Panc1 (cell line): ENCODE measurements at places on chromosomes 4 and X.

GRCh38 chrX:132677233-132677716 is 188.4 kb upstream of the MBNL3 start:
- H3K36me3 ChIP-seq = no peaks in the 10 kb centered on the region
- no peak overlapping the region for H3K27ac ChIP-seq
- no peak for DNase-seq
- no peaks in the 10 kb centered on the region for H3K4me1 ChIP-seq
- no peak overlapping the region for H3K4me3 ChIP-seq

DNA sequence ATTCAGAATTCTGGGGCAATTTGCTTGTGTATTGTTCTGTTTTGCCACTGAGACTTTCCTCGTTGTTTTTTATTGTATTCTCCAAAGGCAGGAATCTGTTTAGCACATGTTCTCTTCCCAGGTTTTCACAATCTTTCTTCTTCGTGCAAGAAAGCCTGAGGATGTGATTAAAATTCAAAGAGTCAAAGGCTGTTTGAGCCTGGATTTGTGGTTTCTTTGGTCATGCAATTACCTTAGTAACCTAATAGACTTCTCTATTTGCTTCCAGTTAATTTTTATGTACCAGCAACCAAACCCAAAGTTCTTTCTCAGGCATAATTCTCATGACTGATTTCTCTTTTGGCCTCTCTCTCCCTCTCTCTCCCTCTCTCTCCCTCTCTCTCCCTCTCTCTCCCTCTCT is 1420.1 kb upstream of the TENM3 start:
- no peaks in the 10 kb centered on the region for H3K27me3 ChIP-seq
- H3K4me1 ChIP-seq = no peaks in the 10 kb centered on the region
- H3K27ac ChIP-seq = no peak overlapping the region

DNA sequence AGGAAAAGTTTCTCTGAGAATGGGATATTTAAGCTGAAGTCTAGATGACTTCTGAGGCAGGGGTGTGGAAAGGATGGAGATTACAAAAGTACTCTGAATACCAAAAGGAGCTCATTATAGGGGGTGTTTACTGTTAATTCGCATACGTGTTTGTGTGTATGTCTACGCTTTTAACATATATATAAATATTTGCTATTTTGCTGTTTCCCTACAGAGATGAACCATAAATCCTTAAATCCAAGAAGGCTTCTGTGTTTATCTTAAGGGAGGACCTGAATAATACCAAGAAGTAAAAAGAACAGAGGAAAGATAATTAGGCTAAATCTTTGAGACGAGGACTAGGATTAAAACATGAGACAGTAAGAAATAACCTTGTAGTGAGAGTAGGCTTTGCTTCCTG is 166.0 kb downstream of the ARAP2 start:
- H3K36me3 ChIP-seq = no peaks in the 10 kb centered on the region
- no peak for DNase-seq
- no peak overlapping the region for H3K27ac ChIP-seq
- H3K4me3 ChIP-seq = no peak overlapping the region
- H3K27me3 ChIP-seq = no peaks in the 10 kb centered on the region
- H3K4me1 ChIP-seq = no peaks in the 10 kb centered on the region

- H3K27ac ChIP-seq = no peak overlapping the region
- H3K27me3 ChIP-seq = no peaks in the 10 kb centered on the region
- no peak for DNase-seq
- no peak overlapping the region for H3K4me3 ChIP-seq
- peaks cover 7% of the 10 kb centered on the region for H3K36me3 ChIP-seq
Measured at GRCh38 chr4:84673475-84674240, 90.7 kb downstream of the CDS1 start.

GRCh38 chr4:15012017-15012788 is 9.9 kb downstream of the CPEB2 start:
- H3K4me3 ChIP-seq = no peak overlapping the region
- no peak for DNase-seq
- no peaks in the 10 kb centered on the region; the same call in 1 of the 2 replicates for H3K36me3 ChIP-seq
- no peaks in the 10 kb centered on the region for H3K4me1 ChIP-seq
- no peak overlapping the region for H3K27ac ChIP-seq
